ENCODE measurements at places on chromosomes 13 and 19. TPM values are rescaled to one million over a fixed set of nuclear protein-coding genes. Genes with fewer than 3 reads are reported as not detected.

- H3K36me3 ChIP-seq, result no peaks in the 10 kb centered on the region
- H3K27ac ChIP-seq, result no peak overlapping the region
- no peak overlapping the region for H3K4me3 ChIP-seq
- no peak for DNase-seq
- H3K4me1 ChIP-seq, result no peaks in the 10 kb centered on the region
- H3K27me3 ChIP-seq, result no peaks in the 10 kb centered on the region
Measured at GRCh38 chr19:2341982-2342381, 13.5 kb downstream of the SPPL2B start.

GRCh38 chr13:24033527-24034302, 126.8 kb upstream of the SPATA13 start:
- H3K27ac ChIP-seq, result no peak overlapping the region
- H3K4me3 ChIP-seq, result no peak overlapping the region
- no peaks in the 10 kb centered on the region for H3K27me3 ChIP-seq
- no peaks in the 10 kb centered on the region for H3K36me3 ChIP-seq
- no peak for DNase-seq
- H3K4me1 ChIP-seq, result no peaks in the 10 kb centered on the region

GRCh38 chr13:72113076-72113475, 246.1 kb upstream of the DACH1 start:
- H3K27me3 ChIP-seq, result no peaks in the 10 kb centered on the region
- H3K27ac ChIP-seq, result no peak overlapping the region
- no peaks in the 10 kb centered on the region for H3K4me1 ChIP-seq
- no peak overlapping the region for H3K4me3 ChIP-seq

SIX5 gene
- 2.6 TPM for total RNA-seq

IZUMO2 gene
- total RNA-seq, result not detected

All from Karpas-422 (cell line).